Astrocyte (in vitro differentiated cells and primary cell): ENCODE measurements at places on chromosomes 13 and 19. TPM values are rescaled to one million over a fixed set of nuclear protein-coding genes. Genes with fewer than 3 reads are reported as not detected.

CEACAM16 gene
- total RNA-seq: 0.14 TPM in 1 of 2 replicates, not detected in the other

FPR3 gene
- not detected in 2 replicates for total RNA-seq

SIGLEC10 gene
- total RNA-seq: not detected in 2 replicates

LGALS7B gene
- not detected in 2 replicates for total RNA-seq

CABP5 gene
- not detected in 2 replicates for total RNA-seq

SIAH3 gene
- 0.07 TPM in 1 of 2 replicates, not detected in the other for total RNA-seq

OR7A10 gene
- total RNA-seq: not detected in 2 replicates

CD79A gene
- total RNA-seq: 0.30 and 0.41 TPM in 2 replicates

KIR2DL1 gene
- total RNA-seq: not detected in 2 replicates

DNM2 gene
- total RNA-seq: 129 TPM in 2 replicates

ZNF726 gene
- 0.54 and 0.89 TPM in 2 replicates for total RNA-seq

ZNF283 gene
- 10.1 and 11.9 TPM in 2 replicates for total RNA-seq

EPN1 gene
- 145 and 156 TPM in 2 replicates for total RNA-seq

LATS2 gene
- 46.3 and 46.7 TPM in 2 replicates for total RNA-seq

SBSN gene
- 0.18 and 0.38 TPM in 2 replicates for total RNA-seq

PEG3 gene
- total RNA-seq: not detected in 2 replicates
